Left colon (tissue), 2 donors: ENCODE measurements at places on chromosomes 16 and 17.

- no peak for DNase-seq
These were observed 24.3 kb upstream of the ZNF750 start for GRCh38 chr17:82863941-82864712.

GRCh38 chr17:30716461-30717290 lies 107.8 kb downstream of the CRLF3 start:
- DNase-seq: no peak

DNA sequence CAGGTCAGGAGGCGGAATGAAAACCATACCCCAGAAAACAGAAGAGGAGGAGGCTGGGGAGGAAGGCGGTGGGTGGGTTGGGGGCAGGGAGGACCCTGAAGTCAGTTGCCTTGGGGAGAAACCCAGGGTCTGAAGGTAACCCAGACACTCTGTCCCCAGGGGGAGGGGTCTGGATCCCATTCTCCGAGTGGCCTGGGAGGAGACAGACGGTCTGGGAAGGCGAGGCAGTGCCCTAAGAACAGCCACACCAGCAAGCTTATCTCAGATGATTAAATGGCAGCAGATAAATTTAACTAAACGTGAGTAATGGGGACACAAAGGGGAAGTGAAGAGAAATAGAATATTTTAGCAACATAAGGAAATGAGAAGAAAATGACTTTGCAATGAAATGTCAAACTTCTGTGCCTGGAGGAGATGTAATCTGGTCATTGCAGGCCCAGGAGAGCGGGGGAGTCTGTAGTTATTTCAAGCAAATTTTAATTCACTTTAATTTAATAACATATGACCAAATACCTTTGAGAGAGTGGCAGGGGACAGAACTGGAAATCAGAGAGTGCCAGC lies 21.4 kb upstream of the ZFP90 start:
- no peak for DNase-seq

- DNase-seq: no peak
These were observed 4.0 kb upstream of the ZFHX3 start for GRCh38 chr16:73051961-73052360.

DNA sequence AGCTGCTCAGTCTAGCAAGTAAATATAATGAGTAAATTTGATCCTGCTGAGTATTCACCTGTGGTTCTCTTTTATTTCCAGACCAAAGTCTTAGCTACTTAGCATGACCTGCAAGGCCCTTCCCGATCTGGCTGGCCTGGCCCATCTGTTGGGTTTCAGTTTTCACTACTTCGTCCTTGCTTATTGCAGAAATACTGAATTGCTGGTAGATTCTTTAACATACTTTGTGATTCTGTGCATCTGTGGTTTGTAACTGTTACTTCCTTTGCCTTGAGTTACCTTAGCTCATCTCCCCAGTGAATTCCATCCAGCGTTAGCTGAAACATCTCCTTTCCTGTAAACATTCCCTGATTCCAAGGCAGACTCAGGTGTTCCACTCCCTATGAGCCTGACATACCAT lies 131.1 kb downstream of the PHKB start:
- no peak for DNase-seq
